Vagina (tissue), 2 donors: ENCODE measurements at places on chromosomes 4 and X.

DNA sequence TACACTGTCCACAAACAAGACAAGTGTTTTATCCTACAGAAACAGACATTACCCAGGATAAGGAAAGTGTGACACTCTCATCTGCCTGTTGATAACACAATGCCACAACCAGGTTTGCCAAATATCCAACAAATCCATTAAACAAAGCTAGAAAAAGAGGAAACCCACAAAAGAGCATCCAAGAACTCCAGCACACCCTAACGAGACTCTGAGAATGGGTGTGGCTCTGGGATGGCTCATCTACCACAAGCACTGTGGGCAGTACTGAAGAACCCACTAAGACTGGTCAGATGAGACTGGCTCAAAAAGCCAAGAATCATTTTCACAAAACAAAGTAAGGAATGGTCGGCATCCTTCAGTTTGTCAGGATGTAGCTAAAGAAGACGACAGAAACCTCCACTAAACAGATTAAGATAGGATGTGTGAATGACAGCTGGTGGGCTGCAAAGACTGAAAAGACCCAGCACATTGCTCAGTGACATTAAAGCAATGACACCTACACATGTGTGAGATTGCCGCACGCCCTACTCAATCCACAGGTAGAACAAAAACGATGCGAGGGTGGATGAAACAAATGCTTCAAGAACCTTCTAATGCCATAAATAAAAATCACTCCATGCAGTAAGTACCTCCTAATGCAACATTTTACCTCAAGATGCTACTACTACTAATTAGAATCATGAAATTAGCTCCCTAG lies 14.7 kb downstream of the ATP8A1 start:
- DNase-seq = no peak

DNA sequence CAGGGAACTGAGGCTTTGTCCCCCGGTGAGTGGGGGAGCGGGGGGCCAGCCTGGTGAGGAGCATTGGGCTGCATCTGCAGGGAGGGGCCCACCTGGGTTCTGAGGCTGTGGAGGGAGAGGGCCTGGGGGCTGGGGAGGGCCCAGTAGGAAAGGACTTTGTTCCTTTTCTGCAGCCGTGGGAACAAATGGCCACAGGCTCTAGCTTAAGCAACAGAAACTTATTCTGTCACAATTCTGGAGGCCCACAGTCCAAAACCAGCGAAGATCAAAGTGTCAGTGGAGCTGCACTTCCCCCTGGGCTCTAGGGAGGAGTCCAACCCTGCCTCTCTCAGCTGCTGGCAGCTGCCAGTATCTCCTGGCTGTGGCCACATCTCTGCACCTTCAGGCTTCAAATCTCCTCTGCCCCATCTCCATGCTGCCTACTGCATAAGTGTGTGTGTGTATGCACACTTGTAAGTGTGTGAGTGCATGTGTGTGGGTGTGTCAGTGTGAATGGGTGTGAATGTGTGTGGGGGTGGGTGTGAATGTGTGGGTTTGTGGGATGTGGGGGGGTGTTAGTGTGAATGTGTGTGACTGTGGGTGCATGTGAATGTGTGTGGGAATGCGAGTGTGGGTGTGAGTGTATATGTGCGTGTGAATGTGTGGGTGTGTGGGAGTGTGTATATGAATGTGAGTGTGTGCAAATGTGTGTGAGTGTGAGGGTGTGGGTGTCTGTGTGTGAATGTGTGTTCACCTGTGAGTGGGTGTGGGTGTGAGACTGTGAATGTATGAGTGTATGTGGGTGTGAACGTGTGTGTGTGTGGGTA lies 204.5 kb upstream of the PSAPL1 start:
- DNase-seq = no peak

- DNase-seq = no peak
Measured at GRCh38 chr4:88015659-88016295, 8.3 kb downstream of the PKD2 start.

DNA sequence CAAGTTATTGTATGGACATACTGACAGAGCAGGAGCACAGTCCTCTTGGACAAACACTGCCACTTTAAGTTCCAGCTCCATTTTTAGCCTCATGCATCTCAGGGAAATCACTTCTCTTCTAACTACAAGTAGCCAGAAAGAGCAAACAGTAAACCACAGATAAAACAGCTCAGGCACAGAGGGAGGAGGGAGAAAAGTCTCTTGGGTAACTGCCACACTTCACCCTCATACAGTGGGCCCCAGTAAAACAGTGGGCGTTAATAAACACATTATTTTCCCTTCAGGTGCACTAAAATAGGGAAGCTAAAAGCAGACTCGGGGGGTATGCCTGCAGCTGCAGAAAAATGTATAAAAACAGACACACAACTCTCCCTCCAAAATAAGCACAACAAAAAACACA lies 21.6 kb downstream of the CD38 start:
- no peak for DNase-seq

GRCh38 chr4:6907658-6908191 lies 1.9 kb upstream of the TBC1D14 start:
- DNase-seq = no peak

GRCh38 chr4:95898226-95898625 lies 58.3 kb downstream of the PDHA2 start:
- DNase-seq = no peak

- no peak for DNase-seq
Measured at GRCh38 chrX:20224814-20225487, 41.8 kb downstream of the RPS6KA3 start.

- no peak for DNase-seq
Measured at GRCh38 chrX:78092296-78092695, 11.8 kb upstream of the PGK1 start.
